SK-N-SH treated with all-trans-retinoic acid at 6 μM for 48 hours (cell line): ENCODE measurements at places on chromosomes 2 and 18.

- ATAC-seq = no peak
Observed at GRCh38 chr2:17899871-17900270, 21.4 kb downstream of the KCNS3 start.

GRCh38 chr2:186484062-186484735 lies 1.9 kb upstream of the ZC3H15 start:
- no peak for ATAC-seq

DNA sequence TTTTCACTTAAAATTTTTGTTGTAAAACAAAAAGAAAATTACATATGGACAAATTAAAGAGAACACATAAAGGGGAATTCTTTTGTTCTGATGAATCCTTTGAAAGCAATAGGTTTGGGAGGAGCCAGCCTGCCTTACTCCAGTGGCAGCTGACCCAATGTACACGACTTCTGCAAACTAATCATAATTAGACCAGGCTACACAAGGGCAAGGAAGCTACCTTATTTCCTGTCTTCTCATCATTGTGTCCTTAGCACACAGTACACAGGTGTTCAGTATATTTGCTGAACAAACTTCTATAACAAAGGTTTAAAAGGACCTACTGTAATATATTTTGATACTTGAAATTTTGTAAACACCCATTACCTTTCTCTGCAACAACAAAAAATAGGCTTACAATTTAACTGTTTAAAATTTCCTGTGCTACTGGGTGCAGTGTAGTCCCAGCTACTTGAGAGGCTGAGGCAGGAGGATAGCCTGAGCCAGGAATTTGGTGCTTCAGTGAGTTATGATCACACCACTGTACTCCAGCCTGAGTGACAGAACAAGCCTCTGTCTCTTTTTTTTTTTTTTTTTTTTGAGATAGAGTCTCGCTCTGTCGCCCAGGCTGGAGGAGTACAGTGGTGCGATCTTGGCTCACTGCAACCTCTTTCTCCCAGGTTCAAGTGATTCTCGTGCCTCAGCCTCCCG lies 18.9 kb downstream of the KCNG3 start:
- ATAC-seq = no peak

DNA sequence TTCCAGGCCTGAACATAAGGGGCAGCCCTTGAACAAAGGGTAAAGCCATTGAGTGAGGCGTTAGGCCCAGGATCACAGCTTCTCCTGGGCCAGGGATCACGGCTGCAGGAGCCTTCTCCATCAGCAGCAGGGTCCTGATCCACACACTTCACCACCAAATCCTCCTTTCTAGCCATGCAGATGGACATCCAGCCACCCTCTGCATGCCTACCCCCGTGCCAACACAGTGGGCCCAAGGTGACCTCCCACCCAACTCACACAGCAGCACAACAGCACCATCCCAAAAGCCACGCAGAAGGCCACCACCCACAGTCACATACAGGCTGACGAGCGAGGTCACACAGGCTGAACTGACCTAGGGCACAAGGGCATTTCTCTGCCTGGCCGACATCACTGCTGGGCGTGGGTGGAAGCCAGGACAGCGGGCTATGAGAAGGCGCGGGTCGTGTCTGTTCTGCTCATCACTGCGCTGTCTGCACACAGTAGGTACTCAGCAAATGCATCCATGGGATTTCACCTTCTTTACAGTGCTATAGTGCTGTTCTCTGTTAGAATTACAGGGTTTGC lies 31.2 kb downstream of the TFCP2L1 start:
- ATAC-seq = no peak

- no peak for ATAC-seq
Observed at GRCh38 chr2:185466915-185467314, 271.7 kb upstream of the FSIP2 start.

DNA sequence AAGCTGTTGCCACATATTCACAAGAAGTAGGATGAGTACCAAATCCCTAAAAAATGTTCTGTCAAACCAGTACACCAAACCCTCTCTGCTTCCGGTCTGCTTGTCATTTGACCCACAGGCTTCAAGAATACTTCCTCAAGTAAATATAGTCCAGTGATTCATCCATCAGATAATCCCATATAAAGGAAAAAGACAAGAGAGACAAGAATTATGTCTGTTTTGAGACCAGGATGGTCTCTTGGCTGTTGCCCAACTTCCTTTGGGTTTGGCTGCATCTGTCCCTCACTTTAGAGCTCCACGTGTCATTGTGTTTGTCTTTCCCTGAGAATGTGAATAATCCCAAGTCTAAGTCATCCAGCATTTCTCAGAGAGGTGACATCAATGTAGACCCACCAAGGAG lies 91.5 kb upstream of the NRP2 start:
- ATAC-seq = peak; percentile 80

DNA sequence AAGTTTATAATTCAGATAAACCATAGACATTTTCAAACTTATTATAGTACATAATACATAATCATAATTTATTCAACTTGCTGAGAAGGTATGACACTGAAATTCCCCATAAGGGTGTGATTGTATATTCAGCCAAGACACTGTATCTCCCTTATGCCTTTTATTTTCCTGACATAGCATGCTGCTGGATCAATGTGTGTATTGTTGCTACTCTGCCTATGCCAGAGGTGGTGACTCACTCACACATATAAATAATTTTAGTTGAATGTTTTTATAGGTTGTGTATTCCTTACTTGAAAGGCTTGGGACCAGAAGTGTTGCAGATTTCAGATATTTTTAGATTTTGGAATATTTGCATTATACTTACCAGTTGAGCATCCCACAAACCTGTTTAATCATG lies 86.8 kb downstream of the VRK2 start:
- no peak for ATAC-seq

DNA sequence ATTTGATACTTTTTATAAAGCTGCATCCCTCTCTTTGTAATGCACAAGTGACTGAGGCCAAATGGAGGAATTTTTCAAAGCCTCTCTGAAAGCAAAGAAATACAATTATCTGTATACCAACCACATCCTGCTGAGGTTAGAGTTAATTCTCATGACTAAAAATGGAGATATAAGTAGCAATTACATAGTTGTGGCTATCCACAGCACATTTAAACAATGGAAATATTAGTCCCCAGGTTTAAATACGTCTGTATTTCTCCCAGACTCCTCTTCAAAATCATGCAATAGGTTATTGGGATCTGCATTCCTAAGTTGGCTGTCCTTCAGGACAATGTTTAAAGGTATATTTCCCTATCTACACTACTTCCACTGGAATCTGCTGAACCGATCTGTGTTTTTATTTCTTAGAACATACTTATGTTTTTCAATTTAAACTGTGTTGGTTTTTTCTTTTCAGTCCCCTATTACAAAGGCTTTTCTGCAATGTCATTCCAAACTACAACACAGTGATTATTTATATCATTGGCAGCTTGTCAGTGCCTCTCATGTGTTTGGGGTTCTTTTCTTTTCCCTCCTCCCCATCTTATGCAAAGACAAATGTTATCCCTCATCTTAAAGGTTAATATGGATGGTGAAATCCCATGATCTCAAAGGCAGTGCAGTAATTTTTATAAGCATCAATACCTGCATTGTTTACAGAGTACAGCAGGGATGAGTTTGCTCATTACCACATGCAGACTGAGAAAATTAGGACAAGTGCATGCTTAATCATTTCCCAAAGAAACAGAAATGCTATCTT lies 134.8 kb upstream of the FSHR start:
- no peak for ATAC-seq

DNA sequence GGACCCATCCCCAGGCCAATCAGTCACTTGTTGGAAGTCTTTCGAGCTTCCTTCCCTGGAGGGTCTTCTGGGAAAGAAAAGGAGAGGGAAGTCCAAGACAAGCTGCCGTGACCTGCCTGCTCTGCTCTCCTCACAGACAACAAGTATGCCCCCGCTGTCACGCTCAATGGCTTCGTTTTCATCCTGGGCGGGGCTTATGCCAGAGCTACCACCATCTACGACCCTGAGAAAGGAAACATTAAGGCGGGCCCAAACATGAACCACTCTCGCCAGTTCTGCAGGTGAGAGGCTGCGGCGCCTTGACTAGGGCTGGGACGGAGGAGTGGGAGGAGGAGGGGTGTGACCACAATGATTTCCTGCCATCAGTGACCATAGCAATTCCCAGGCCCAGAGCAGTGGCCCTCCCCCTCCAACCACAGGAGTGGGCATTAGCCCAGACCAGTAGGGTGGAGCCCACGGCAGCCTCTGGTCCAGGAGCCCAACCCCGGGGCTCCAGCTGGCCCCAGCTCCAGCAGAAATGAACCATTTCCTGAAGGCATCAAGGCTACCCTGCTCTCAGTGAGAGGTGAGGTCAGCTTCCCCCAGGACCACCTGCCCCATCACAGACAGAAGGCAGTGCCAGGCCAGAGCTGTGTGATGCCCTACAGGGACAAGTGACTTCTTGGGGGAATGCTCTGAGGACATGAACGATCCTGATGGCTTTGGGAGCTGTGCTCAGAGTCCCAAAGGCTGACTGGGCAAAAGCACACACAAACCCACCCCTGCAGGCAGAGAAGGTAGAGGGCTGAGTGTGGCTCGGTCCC lies 223.1 kb downstream of the ATAD2B start:
- no peak for ATAC-seq

DNA sequence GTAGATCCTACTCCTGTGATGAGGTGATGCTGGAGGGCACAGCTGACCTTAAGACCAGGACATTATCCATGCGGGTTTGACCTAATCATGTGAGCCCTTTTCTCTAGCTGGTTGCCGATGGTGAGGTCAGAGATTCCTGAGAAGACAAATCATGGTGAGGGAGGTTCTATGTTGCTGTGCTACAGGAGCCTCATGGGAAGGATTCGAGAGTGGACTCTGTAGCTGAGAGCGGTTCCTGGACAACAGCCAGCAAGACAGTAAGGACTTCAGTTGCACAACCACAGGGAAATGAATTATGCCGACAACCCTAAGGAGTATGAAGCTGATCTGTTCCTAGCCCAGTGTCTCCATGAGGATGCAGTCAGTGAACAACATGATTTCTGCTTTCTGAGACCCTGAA lies 80.4 kb downstream of the EPB41L3 start:
- ATAC-seq = no peak

GRCh38 chr18:45837283-45838070 lies 12.0 kb downstream of the SIGLEC15 start:
- peak; percentile 66 for ATAC-seq

- no peak for ATAC-seq
Observed at GRCh38 chr18:26489191-26489590, 59.2 kb downstream of the KCTD1 start.

- ATAC-seq = peak; percentile 84
Observed at GRCh38 chr2:129923265-129924091, 56.0 kb upstream of the RAB6C start.

GRCh38 chr2:69575926-69576325 lies 67.6 kb downstream of the AAK1 start:
- ATAC-seq = no peak

- ATAC-seq = no peak
Observed at GRCh38 chr2:239639421-239640185, 238.8 kb upstream of the HDAC4 start.

DNA sequence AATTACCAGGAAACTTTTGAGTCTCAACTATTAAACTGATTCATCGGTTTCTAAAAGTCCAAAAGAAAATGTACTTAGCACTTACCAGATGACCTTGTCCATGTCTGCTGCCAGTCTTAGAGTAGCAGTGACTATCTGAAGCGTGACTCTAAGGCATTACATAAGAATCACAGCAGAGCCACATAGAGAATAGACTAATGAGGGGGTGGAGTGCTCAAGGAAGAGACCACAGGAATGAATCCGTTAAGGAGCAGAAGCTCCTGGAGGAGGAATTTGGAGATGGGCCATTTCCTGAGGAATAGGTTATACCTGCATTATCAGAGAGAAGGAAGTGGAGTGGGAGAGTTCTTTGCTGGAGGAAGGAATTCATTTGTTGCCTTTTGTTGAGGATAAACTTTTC lies 116.0 kb downstream of the MAP3K20 start:
- no peak for ATAC-seq

GRCh38 chr2:25960920-25961319 lies 21.4 kb downstream of the KIF3C start:
- ATAC-seq = peak; percentile 63

DNA sequence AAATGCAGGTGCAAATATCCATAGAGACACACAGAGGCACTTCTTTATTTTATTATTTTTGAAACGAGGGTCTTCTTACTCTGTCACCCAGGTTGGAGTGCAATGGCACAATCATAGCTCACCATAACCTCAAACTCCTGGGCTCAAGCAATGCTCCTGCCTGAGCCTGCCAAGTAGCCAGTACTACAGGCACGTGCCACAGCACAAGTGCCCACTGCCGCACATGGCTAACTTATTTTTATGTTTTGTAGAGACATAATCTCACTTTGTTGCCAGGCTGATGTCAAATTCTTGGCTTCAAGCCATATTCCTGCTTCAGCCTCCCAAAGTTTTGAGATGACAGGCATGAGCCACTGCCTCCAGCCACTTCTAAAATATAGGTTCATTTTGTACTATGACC lies 537.6 kb downstream of the THSD7B start:
- ATAC-seq = no peak

- peak; percentile 89 for ATAC-seq
Observed at GRCh38 chr2:61176755-61177726, 15.1 kb downstream of the C2orf74 start.

- no peak for ATAC-seq
Observed at GRCh38 chr2:233469261-233470010, 97.1 kb downstream of the USP40 start.

DNA sequence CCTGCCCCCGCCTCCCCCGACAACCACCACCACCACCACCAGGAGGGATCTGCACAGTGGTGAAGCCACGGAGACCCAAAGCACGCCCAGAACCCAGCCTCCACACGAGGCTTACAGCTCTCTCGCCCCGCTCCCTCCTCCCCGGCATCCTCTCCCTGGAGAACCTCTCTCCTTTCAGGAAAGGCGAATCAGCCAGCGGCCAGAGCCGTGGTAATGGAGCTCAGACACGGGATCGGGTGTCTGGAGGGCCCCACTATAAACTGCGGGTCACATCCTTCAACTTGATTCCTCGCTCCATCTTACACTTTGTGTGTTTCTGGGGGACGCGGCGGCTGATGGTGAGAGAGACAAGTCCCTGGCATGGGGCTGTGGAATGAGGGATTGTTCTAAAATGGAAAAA lies 271.5 kb upstream of the SIX2 start:
- no peak for ATAC-seq

DNA sequence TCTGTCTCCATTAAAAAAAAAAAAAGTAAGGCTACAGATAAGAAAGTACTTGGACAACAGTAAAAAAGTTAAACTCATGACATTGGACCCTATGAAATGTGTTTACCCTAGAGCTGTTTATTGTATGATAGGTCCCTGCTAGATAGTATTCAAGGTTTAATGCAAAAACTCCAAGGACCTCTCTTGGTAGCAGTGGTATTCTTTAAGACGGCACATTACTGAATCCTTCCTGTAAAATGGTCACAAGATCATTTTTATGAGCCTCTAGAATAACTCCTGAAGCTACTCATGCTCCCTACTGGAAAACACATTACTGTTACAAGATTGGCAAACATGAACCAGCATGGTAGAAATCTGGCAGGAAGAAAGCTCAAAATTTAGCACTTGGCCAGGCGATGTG lies 38.8 kb downstream of the GALM start:
- no peak for ATAC-seq

GRCh38 chr2:238865744-238866355 lies 18.0 kb downstream of the TWIST2 start:
- ATAC-seq = no peak
